ENCODE measurements at places on chromosomes 1 and 21. TPM values are rescaled to one million over a fixed set of nuclear protein-coding genes. Genes with fewer than 3 reads are reported as not detected.

- no peak overlapping the region for H3K27ac ChIP-seq
- no peak for DNase-seq
- H3K27me3 ChIP-seq = no peaks in the 10 kb centered on the region
- H3K4me1 ChIP-seq = no peaks in the 10 kb centered on the region
Measured at GRCh38 chr1:40844079-40844478, 18.1 kb downstream of the CITED4 start.

Gene ZNF648
- not detected for total RNA-seq

GRCh38 chr1:236065509-236066005 lies 667 bp upstream of the NID1 start:
- no peak overlapping the region for H3K4me3 ChIP-seq
- H3K36me3 ChIP-seq = no peaks in the 10 kb centered on the region
- no peak overlapping the region for H3K27ac ChIP-seq

Gene IL23R
- not detected for total RNA-seq

Gene HSD3B2
- total RNA-seq = not detected

Gene TRABD2B
- total RNA-seq = 2.6 TPM

Gene PGLYRP4
- total RNA-seq = not detected

Gene ESPN
- not detected for total RNA-seq

Gene SPRR1A
- total RNA-seq = not detected

GRCh38 chr1:154338875-154339274 lies 13.6 kb downstream of the ATP8B2 start:
- H3K27me3 ChIP-seq = no peaks in the 10 kb centered on the region
- peaks cover 71% of the 10 kb centered on the region for H3K36me3 ChIP-seq
- H3K4me3 ChIP-seq = no peak overlapping the region
- peaks cover 11% of the 10 kb centered on the region for H3K4me1 ChIP-seq
- DNase-seq = no peak
- no peak overlapping the region for H3K27ac ChIP-seq

- H3K36me3 ChIP-seq = no peaks in the 10 kb centered on the region
- DNase-seq = peak; percentile 78
Measured at GRCh38 chr1:76330991-76331603, 256.6 kb downstream of the ST6GALNAC3 start.

Gene CLIC4
- total RNA-seq = 242 TPM

GRCh38 chr1:39832294-39832693 lies 43.6 kb upstream of the BMP8B start:
- no peak overlapping the region for H3K4me3 ChIP-seq
- no peak overlapping the region for H3K27ac ChIP-seq
- peaks cover 7% of the 10 kb centered on the region for H3K36me3 ChIP-seq
- H3K27me3 ChIP-seq = peaks cover 14% of the 10 kb centered on the region
- DNase-seq = no peak

Gene BLACAT1
- total RNA-seq = 0.72 TPM

Gene TSPAN2
- 0.42 TPM for total RNA-seq

- peak overlapping the region; percentile 57 for H3K27ac ChIP-seq
- peaks cover 33% of the 10 kb centered on the region for H3K4me1 ChIP-seq
- H3K27me3 ChIP-seq = no peaks in the 10 kb centered on the region
- DNase-seq = peak; percentile 47
- H3K4me3 ChIP-seq = no peak overlapping the region
Measured at GRCh38 chr1:178632653-178633052, 92.4 kb upstream of the RALGPS2 start.

Gene EPHA2
- 248 TPM for total RNA-seq

DNA sequence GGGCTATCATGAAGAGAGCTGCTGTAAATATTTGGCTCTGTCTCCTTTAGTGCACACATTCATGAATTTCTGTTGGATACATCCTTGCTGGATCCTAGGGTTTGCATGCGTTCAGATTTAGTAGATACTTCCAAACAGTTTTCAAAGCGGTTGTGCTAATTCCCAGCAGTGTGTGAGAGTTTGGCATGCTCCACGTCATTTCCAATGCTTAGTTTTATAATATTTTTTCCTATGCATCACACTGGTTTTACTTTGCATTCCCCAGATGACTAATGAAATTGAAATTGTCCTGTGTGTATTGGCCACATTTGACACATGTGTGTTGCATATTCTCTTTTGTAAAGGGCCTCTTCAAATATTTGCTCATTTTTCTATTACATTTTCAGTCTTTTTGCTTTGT lies 18.5 kb upstream of the AADACL3 start:
- no peak for DNase-seq
- H3K27ac ChIP-seq = no peak overlapping the region
- H3K4me3 ChIP-seq = no peak overlapping the region
- peaks cover 6% of the 10 kb centered on the region for H3K4me1 ChIP-seq
- H3K27me3 ChIP-seq = no peaks in the 10 kb centered on the region
